ENCODE measurements at places on chromosomes 2 and 18.

- DNase-seq: no peak
Measured at GRCh38 chr2:237091779-237092436, 6.2 kb downstream of the COPS8 start.

GRCh38 chr18:36348331-36348730, 50.8 kb downstream of the FHOD3 start:
- no peak for DNase-seq

DNA sequence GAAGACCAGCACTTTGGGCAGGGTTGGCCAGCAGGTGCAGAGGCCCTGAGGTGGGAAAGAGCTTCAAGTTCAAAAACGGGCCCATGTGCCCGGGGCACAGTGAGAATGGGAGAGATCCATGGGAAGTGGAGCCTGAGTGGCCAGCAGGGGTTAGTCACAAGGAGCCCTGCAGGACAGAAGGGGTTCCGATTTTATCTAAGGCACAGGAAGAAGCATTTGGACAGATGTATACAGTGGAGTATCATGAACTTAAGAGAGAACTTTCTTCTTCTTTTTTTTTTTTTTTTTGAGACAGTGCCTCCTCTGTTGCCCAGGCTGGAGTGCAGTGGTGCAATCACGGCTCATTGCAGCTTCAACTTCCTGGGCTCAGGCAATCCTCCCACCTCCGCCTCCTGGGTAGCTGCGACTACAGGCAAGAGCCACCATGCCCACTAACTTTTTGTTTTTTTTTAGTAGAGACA, 24.0 kb downstream of the WIPF1 start:
- peak; percentile 56 for DNase-seq

DNA sequence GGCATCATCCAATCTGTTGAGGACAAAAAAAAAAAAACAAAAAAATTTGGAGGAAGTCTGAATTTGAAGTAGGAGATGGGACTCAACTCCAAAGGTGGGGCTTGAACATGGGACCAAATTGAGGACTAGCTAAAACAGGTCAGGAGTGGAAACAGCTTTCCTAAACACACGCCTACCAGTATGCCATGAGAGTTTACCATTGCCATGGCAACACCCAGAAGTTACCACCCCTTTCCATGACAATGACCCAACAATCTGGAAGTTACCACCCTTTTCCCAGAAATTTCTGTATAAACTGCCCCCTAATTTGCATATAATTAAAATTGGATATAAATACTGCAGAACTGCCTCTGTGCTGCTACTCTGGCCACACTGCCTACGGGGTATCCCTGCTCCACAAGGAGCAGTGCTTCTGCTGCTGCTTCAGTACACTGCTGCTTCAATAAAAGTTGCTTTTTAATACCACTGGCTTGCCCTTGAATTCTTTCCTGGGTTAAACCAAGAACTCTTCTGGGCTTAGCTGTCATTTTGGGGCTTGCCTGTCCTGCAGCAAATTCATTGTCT, 73.3 kb upstream of the FSIP2 start:
- DNase-seq: no peak

- no peak for DNase-seq
Measured at GRCh38 chr2:33433279-33434235, 42.9 kb upstream of the RASGRP3 start.

DNA sequence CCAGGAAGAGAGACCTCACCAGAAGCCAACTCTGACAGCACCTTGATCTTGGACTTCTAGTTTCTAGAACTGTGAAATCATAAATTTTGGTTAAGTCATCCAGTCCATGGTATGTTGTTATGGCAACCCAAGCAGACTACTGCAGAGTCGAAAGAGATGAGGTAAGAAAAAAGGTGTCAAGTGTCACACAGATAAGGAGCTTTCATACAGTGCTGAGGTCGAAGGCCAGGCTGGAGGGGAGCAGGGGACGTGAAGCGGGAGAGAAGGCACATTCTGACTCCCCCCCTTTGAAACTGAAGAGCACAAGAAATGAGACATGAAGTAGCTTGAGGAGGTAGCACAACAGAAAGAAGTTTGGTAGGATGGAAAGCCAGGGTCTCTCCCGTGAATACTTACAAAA, 110.4 kb downstream of the ALK start:
- no peak for DNase-seq

DNA sequence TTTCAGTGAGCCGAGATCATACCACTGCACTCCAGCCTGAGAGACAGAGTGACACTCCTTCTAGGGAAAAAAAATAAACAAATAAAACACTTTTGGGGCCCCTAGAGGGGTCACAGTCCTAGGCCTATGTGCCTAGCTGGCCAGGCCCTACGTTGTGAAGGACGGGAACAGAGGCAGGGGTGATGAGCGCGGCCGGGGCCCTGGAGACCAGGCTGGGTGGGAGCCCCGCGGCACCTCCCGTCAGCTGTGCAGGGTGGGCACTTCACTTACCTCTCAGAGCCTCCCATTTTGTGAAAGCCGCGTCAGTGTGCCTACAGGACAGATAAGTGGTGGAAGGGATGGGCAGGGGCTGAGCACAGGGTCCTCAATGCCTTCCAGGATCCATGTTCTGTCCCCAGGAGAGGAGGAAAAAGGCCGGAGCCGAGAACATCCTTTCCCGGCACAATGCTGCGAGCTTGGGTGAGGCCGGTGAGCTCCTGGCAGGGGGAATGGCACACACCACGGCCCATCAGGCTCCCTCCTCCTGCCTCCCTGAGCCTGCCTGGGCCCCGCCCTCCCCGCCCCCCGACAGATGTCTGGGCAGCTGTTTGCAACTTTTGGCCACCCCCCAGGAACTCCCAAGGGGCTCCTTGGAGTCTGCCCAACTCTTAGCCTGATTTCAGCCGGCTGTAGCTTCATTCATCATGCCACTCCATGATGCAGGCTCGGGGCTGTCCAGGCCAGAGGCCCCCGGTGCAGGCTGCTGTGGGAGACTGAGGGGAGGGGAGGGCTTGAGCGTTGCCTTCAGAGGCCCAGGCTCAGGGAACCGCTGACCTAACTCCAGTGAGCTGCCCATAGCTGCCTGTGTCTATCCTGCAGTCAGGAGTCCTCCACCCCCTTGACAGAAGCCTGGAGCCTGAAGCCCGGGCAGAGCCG, 196.5 kb downstream of the TFCP2L1 start:
- no peak for DNase-seq

DNA sequence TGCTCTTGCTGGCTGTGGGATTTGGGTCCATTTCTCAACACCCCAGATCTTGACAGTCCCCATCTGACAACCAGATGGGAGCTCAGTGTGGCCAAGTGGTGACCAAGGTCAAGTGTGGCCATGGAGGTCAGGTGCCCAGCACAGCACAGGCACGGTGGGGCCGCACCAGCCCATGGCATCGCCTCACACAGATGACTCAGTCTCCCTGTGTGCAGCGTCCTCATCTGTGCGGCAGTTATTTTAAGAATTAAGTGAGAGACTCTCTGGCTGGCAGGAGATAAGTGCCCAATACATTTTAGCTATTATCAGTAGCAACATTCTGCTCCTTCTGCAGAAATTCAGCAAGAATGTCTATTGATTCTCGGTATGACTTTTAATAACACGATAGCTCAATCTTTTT, 167.2 kb downstream of the DDX1 start:
- DNase-seq: no peak

- no peak for DNase-seq
Measured at GRCh38 chr18:48002933-48003365, 72.5 kb upstream of the SMAD2 start.

GRCh38 chr2:8197101-8197500, 484.8 kb upstream of the ID2 start:
- no peak for DNase-seq

- no peak for DNase-seq
Measured at GRCh38 chr18:49479381-49480137, 7.5 kb downstream of the C18orf32 start.

DNA sequence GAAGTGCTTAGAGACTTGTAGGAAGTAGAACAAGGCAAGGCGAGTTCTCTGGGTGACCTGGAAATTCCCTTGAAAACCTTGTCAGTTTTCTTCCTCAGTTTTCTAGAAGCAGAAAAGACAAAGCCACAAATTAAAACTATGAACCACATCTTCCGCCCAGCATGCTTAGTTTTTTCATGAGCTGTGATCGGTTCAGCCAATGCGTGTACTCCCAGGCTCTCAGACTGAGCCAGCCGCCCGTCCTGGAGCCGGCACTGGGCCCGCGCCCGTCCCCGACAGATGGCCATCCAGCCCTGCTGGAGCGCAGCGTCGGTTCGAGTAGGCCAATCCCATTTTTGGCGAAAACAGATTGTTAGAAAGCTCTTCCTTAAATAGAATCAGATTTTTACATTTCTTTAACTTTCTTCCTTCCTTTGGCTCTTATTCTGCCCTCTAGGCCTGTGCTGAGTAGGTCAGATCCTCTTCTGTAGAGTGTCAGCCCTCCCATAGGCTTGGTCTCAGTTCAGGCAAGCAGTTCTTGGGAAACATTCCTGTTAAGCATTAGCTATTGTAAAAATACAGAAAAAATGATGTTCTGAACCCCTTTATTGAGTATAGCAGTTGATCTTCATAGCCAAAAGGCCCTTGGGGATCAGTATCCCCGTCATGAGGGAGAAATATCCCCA, 112.5 kb downstream of the NCK2 start:
- no peak for DNase-seq

- DNase-seq: no peak
Measured at GRCh38 chr2:65671670-65672242, 239.4 kb upstream of the SPRED2 start.

DNA sequence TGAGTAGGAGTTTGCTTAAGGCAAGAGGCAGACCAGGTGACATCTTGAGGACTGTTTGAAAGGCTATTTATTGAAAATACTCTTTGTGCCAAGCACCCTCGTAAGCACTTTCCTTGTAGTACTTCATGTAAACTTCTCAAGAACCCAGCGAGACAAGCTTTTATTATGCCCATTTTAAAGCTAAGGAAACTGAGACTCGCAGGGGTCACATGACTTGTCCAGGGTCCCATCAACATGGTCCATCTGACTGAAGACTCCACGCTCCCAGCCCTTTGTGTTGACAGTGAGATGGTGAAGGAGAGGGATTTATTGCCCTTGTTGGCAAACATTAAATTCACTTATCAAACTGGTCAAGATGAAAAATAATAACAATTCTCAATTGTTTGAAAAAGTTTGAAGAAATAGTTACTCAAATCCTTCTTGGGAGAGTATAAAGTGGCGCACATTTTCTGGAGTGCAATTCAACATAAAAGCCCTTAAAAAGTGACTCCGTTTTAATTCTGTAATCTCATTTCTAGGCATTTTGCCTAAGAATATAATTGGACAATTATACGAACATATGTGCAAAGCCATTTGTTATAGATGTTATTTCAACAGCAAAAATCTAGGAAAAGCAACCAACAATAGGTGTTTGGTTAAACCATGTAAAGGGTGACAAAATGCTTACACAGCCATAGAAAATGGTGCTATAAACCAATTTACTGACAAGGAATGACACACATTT, 270.5 kb upstream of the NCKAP5 start:
- no peak for DNase-seq

DNA sequence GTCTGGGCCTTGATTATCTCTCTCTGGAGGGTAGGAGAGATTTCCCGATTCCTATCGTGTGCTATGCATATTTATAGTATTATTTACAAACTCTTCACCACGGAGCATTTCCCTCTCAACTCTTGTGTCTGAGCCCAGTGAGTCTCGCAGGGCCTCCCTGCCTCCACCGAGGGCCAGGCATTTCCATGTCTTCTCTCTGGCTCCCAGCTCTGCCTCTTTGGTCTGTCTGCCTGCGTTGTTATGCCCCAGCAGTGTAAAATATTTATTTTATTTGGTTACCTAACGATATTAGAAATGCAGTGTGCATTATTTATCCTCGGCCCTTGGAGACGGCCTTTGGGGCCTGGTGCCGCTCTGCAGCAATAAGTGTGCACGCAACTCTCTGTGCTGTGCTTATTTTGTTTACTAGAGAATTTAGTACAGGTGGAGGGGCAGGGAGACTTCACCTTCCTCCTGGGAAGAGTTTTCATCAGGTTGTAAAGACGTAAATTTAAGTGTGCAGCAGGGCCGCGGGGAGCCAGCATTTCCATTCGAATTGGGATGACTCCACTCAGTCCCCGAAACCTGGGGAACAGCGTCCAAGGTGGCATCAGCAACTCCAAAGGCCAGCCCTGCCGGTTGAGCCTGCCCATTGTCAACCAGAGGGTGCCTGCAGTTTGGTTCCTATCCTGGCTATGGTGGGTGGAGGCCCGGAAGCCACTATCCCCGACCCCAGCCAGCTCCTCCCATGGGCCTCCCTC, 100.2 kb downstream of the PTGR3 start:
- no peak for DNase-seq

DNA sequence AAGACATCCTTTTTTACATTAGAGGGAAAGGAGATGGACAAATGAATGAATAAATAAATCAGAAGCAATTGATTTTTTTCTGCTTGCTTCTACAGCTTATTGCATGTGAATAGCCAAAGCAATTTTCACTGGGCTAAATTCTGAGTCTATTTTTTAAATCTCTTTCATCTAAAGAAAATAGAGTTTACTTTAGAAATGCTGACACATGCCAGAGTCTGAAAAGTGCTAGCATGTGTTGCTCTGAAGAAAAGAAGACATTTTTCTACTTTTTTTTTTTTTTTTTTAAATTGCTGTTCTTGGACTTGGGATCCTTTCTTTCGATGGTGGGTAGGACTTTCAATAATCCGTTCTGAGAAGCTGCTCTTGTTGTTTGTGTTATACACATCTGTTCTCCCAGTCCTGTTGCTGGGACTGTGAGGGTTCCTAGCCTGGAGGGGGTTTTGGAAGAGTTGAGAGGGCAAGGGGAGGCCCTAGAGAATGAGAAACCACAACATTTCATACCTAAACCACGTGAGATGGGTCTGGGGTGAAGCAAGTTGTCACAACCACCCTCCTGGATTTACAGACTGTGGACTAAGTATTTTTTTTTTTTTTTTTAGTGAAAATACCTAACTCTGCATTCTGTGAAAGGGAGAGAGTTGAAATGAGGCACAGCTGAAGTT, 193.5 kb downstream of the PRKCE start:
- DNase-seq: no peak

- no peak for DNase-seq
Measured at GRCh38 chr2:11680182-11680900, 10.3 kb upstream of the NTSR2 start.

DNA sequence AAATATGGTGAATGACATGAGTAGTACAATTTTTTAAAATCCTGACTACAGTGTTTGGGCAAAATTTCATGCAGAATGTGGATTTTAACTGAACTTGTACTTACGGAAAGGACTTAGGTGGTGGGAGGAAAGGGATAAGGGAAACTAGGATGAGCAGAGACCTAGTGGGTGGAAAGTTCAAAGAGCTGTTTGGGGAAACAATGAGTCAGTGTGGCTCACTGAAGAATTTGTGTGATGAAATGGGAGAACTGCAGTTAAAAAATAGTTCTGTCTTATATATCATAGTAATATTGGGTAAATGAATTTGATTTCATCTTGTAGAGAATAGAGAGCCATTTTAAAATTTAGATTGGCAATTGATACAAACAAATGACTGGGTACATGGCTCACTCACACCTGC, 220.1 kb upstream of the CTAGE1 start:
- no peak for DNase-seq

GRCh38 chr2:186614373-186614772, 24.5 kb downstream of the ITGAV start:
- DNase-seq: no peak

DNA sequence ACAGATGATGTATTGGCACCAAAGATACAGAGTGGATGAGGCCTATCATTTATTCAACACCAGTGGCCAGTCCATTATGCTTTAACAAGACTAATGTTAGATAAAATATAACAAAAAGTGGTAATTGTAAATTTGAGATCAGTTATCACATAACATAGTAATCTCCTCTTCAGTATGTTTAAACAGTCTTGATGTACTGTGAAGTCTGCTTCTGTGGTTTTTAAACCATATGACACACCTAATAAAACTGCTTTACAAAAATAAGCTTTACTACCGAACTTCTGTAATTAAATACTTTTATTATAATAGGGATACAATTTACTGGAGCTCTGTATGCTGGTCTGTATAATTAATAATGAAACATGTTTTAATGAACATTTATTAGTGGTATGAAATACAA, 2156.1 kb upstream of the CELF4 start:
- no peak for DNase-seq
